Fibroblast of mammary gland (primary cell): ENCODE measurements at places on chromosomes 5 and 9.

DNA sequence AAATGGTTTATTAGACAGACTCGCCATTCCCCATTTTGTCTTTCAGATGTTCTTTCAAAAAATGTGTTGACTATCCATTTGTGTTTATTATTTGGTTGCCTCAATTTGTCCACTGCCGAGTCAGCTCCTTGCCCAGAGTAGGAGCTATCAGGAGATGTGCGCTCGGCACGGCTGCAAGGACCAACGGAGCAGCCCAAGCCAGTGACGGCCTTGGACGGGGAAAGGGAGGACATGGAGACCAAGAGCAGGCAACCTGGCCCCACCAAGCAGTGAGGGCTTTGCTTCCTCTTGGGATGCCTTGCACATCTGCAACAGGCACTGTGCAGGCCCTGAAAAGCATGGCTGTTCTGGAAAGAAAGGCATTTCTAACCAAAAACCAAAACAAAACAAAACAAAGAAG lies 69.8 kb downstream of the DEPDC1B start:
- DNase-seq = no peak

DNA sequence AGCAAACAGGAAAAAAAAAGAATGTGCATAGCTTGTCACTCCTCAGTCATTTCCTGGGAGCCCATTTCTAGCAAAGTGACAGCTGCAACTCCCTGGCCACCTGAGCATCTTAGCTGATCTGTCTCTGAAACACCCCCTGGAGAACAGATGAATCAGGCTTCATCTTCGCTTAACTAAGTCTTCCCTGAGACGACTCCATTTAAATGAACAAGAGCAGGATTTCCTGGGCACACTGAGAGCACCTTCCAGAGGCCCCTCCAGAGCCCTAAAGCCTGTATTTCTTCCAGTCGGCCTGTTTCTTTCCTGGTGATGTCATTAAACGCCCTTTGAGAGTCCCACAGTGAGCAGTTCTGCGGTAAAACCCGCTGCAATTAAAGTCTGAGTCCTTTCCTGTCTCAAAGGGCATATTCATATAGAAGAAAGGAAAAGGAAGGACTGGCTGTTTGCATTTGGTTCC lies 13.9 kb downstream of the TGFBI start:
- DNase-seq = no peak

GRCh38 chr5:164094291-164094690 lies 588.9 kb downstream of the MAT2B start:
- DNase-seq = no peak

GRCh38 chr9:136726118-136726517 lies 13.7 kb downstream of the DIPK1B start:
- DNase-seq = no peak

GRCh38 chr5:59416026-59416425 lies 477.5 kb downstream of the PDE4D start:
- DNase-seq = no peak

GRCh38 chr9:129469988-129470316 lies 150.9 kb downstream of the C9orf50 start:
- DNase-seq = no peak

DNA sequence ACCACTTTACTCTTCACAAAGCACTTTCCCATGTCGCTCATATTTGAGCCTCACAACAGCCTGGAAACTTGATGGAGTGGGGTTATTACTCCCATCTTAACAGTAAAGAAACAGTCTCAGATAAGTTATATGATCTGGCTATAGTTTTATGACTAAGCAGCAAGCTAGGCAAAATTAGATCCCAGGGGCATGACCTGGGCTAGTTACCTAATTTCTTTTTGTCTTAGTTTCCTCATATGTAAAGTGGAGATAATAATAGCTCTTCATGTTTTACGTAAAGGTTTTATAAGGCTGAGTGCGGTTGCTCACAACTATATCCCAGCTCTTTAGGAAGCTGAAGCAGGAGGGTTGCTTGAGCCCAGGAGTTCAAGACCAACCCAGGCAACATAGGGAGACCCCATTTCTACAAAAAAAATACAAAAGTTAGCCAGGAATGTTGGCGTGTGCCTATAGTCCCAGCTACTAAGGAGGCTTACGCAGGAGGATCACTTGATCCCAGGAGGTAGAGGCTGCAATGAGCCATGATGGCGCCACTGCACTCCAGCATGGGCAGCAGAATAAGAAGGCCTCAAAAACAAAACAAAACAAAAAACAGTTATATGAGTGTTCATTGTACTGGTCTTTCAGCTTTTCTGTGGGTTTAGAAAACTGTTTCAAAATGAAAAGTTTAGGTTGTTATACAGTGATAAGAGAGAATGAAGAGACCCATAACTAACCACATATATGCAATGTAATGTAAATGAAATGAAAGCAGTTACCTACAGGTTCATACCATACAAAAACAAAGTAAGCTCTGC lies 6.5 kb upstream of the PLIN2 start:
- no peak for DNase-seq

DNA sequence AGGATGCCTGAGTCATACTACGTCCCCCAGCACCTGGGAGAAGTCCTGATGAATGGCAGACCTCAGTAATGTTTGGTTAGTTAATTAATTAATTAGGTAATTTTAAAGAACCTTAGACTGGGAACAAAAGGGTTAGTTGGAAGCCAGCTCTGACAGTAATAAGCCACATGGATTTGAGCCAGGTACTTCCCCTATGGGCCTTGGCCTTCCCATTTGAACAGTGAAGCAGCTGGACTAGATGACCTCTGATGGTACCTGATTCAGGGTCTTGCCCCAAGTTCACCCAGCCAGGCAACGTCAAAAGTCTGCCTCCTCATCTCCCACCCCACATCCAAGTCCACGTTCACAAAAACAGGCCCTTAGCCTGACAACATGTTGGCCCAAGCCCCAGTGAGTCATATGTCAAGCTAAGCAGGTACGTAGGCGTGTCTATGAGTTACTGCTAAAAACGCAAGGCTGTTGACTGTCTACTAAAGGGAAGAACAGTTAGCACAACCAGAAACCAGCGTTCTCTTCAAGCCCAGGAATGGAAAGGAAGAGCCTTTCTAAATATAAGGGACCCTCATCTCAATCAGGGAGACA lies 303.2 kb downstream of the ACTL7B start:
- DNase-seq = peak; percentile 82

DNA sequence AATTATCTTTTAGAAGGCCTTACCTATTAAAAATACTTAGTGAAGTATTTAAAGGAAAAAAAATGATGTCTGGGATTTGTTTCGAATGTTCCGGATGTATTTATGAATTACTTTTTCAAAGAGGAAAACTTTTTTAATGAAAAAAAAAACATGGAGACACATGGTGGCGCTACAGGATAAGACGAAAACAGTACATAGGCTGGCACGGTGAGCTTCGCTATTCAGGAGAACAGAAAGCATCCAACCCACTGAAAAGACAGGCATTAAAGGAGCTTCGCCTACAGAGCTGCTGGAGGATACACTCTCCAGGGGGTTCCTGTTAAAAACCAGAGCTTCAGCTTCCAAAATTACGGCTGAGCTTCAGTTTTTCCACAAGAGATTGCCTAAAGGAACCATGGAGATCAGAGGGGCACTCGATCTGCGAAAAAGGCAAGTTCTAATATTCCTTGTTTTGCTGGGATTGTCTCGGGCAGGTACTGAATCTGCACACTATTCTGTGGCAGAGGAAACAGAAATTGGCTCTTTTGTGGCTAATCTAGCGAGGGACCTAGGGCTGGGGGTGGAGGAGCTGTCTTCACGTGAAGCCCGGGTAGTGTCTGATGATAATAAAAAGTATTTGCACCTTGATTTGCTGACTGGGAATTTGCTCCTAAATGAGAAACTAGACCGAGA lies at the start of gene PCDHB14:
Gene PCDHB14 (plus strand): TSS at position 232 of the 672 bp plus-strand sequence. CDS start 163 bp downstream, at position 395.
- DNase-seq = peak; percentile 22

DNA sequence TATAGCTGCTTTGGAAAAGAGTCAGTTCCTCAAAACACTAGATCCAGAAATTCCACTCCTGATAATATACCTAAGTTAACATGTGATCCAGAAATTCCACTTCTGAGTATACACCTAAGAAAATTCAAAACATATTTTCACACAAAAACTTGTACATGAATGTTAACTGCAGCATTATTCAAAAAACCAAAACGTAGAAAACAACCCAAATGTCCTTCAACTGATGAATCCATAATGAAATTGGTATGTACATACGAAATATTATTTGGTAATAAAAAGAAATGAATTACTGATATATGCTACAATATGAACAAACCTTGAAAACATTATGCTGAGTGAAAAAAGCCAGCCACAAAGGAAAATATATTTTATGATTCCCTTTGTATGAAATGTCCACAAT lies 16.5 kb upstream of the AFF4 start:
- DNase-seq = no peak

DNA sequence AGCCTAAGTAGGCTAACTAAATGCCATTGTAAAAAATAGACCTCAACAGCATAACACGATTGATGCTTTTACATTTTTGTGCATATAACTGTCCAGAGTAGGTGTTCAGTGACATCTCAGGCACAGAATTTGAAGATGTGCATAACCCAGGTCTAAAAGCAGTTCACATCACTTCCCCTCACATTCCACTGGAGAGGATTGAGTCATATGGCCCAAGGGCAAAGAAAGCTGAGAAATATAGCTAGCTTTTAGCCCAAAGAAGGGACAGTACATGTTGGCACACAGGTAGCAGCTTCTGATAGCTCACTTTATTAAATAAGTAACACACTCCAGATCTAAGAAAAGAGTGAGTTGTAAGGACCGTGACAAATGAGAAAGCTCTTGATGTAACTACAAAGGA lies 2259.5 kb upstream of the WWC1 start:
- no peak for DNase-seq

GRCh38 chr9:89888233-89888632 lies 283.4 kb downstream of the GADD45G start:
- no peak for DNase-seq

- DNase-seq = no peak
Observed at GRCh38 chr5:147921136-147921535, 14.8 kb upstream of the C5orf46 start.

- peak; percentile 71 for DNase-seq
Observed at GRCh38 chr5:57368010-57368409, 114.6 kb downstream of the ACTBL2 start.

DNA sequence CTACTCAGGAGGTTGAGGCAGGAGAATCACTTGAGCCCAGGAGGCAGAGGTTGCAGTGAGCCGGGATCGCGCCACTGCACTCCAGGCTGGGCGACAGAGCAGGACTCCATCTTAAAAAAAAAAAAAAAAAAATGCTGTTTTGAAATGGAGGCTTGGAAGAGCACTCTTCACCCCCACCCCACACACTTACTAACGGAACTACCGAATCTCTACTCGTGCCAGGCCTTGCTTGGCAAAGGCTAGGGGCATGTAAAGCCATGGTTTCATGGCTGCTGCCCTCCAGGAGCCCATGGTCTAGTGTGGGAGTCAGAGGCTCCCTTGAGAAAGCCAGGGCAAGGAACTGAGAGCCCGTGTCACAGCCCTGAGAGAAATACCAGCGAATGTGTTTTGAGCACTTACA lies 21.3 kb downstream of the PCDHGC5 start:
- DNase-seq = no peak
